GM23338 (cell line): ENCODE measurements at places on chromosomes 3 and 15. TPM values are rescaled to one million over a fixed set of nuclear protein-coding genes. Genes with fewer than 3 reads are reported as not detected.

The LMAN1L gene
- not detected in 2 replicates for polyA plus RNA-seq

The NTRK3 gene
- 4.0 and 5.3 TPM in 2 replicates for polyA plus RNA-seq

The CADM2 gene
- 31.5 and 47.5 TPM in 2 replicates for polyA plus RNA-seq

The KCNAB1 gene
- polyA plus RNA-seq = 1.3 and 2.6 TPM in 2 replicates

The GLCE gene
- 6.5 and 7.5 TPM in 2 replicates for polyA plus RNA-seq

The GP5 gene
- 0.15 TPM in 1 of 2 replicates, not detected in the other for polyA plus RNA-seq
